ENCODE measurements at places on chromosomes 12 and 14.
A peak's percentile ranks its signal among the peaks of the same experiment; 100 is the strongest.

DNA sequence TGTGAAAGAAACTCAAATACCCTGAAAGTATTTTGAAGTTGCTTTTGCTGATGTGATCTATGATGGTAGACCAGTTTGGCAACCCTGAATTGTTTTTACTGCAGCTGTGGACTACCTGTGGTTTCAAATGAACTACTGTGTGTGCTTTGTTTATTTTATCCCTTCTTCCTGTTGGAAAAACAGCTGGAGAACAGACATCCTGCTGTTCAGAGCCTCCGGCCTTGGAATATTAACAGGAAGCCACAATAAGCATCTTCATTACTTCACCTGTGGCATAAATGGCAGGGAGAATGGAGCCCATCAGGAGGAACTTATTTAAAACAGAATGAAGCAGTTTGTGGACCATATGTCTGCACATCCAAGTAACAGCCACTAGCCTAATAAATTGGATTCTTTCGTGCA is 104.8 kb downstream of the DUSP6 start:
- DNase-seq, result no peak

- DNase-seq, result no peak
Observed at GRCh38 chr12:116964054-116965050, 53.6 kb downstream of the FBXW8 start.

- no peak for DNase-seq
Observed at GRCh38 chr12:123936956-123937706, 35.5 kb downstream of the CCDC92 start.

GRCh38 chr14:104731320-104732294 is 7.6 kb downstream of the ADSS1 start:
- DNase-seq, result no peak

DNA sequence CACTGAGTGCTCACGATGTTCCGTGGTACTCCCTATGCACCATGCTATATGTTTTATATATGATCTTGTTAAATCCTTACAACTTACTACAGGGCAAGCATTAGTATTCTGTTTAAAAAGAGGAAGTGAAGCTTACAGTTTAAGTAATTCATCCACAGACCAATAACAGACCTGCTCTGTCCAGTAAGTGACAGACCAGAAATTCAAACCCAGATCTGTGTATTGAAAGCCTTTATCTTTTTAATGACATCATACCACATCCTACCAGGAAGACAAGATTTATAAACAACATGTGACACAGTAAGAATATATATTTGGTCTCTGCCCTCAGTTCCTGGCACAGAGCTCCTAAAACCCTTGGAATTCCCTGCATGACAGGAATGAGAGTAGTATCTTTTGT is 206.5 kb downstream of the STXBP6 start:
- no peak for DNase-seq

DNA sequence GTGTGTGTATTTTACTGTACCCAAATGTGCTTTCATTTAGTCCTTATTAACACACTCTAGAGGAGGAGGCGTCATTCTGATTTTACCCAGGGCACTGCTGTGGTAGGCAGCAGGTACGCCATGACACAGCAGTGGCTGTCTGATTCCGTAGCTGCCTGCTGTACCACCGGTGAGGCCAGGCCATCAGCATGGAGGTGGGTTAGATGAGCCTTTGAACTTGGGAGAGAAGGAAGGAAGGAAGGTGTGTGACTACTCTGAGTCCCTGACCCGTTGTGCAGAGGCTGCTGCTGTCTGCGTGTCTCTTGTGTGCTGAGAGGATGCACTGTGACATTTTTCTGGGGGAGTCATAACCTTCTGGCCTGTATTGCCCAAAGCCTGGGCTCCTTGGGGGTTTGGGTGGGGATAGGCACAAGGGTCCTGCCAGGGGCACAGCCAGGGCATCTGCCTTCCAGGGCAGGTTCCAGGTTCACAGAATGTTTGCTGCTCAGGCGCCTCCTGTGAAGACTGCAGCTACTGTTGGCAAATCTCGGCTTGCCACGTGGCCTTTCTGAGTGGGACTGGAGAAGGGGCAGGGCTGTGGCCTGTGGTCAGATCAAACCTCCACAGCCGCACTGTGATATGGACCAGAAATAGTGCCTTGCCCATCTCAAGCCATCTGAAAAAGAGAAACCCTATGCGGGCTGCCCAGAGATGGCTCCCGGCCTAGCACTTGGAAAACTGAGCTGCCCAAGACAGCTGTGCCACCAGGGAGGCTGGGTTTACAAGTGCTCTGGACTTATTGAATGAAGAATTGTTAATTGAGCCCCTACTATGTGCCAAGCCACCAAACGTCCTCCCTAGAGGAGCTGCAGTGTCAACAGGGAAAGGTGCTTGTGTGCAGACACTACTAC is 47.1 kb downstream of the MLXIP start:
- DNase-seq, result no peak

DNA sequence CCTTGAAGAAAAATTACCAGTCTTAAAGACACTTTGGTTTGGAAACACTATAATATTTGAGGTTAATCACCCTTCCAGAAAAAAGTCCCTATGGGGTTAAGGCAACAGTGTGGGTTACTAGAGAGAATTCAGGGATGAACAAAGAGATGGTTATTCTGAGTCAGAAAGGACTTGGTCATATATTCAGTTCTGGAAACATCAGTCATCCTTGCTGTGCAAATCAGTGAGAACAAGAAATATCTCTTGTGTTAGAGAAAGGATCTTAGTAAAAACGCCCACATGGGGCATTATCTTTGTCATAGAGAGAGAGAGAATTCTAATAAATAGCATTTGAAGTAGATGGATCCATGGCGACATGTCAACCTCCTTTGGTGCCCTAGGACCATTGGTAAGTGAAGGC is 59.4 kb upstream of the E2F7 start:
- no peak for DNase-seq

GRCh38 chr12:118102609-118103008 is 1.2 kb downstream of the VSIG10 start:
- DNase-seq, result no peak

DNA sequence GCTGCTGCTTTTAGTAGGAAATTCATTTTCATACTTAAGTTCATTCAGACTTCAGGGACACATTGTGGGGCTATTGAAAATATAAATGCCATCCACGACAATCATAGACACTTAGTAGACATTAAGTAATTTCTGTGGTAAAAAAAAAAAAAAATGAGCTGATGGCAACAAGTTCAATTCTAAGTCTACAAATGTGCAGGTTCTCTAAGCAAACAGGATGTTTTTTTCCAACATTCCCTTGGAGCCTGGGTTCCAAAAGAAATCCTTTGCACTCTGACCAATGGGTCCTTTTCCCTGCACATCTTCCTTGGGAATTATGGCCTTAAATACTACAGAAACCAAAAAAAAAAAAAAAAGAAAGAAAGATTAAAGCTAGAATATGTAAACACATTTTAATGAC is 175.6 kb upstream of the HIF1A start:
- no peak for DNase-seq

GRCh38 chr14:25400607-25401206 is 350.8 kb upstream of the STXBP6 start:
- no peak for DNase-seq

GRCh38 chr14:52590318-52590717 is 37.7 kb downstream of the GPR137C start:
- no peak for DNase-seq

- DNase-seq, result peak; percentile 45
Observed at GRCh38 chr12:110568752-110569151, 14.4 kb downstream of the PPTC7 start.

DNA sequence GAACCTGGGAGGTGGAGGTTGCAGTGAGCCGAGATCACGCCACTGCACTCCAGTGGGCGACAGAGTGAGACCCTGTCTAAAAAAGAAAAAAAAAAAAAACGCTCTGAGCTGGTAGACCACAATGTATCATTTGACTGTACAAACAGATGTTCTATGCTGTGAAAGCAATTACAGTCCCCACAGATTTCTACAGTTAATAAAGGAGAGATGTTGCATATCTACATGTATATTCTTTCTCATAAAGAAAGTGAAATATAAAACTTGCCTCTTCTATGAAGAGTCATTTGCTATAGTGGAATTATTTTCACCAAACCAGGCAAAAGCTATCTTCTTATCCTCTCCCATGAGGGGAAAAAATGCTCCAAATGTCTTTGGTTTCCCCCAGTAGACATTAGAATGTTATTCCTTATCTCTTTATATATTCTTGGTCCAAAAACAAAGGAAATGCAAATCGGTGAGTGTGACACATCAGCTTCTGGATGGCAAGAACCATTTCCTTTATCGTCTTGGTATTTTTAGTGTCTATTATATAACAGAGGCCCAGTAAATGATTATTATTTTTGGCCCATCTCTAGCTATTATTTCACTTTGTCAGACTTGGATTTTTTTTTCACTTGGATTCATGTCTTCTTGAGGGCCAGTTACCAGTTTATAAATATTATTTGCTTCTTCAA is 230.4 kb downstream of the SSPN start:
- DNase-seq, result no peak

DNA sequence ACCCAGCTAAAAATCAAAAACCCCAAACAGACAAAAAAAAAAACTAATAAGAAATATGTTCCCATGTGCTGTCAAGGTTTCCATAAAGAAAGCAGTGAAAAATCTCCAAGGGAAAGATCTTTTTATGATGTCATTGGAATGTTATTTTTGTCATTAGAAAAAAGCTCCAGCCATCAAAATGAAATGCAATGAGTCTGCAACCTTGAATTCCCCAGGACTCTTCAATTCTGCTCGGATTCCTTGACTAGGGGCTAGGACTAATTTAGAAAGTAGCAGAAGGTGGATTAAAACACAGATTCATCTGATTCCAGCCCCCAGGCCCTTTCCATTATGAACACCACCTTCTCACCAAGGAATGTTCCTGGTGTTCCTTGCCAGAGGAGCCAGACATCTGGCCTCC is 6.0 kb upstream of the PCNX1 start:
- no peak for DNase-seq

- DNase-seq, result no peak
Observed at GRCh38 chr12:110756611-110757010, 13.9 kb upstream of the PPP1CC start.

DNA sequence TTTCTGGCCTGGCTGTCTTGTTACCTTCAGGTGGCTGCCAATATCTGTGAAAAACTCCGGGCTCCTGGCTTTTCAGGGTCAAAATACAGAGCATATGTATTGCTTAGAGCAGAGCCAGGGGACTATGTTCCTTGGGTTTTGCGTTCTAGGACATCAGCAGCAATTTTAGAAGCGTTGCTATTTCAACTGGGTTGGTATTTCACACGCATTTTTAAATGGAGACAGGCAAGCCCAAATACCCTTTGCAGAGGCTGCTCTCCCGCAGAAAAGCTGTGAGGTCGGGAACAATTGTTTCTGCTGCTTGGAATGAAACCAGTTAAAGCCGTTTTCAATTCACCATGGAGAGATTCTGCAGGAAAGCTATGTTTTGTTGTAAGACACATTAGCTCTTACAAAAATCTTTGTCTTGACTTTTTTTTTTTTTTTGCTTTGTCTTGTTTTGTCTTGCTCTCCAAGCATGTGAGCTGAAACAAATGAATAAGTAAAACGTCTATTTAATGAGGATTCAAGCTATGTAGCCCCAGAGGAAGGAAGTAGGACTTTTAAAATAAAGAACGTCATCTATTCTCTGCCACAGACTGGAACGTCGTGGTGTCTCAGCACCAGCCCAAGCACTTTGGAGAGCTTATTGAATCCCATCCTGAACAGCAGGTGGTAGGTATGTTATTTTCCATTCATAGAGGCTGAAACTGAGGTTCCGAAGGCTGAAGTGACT is 181.0 kb upstream of the TBX3 start:
- no peak for DNase-seq

DNA sequence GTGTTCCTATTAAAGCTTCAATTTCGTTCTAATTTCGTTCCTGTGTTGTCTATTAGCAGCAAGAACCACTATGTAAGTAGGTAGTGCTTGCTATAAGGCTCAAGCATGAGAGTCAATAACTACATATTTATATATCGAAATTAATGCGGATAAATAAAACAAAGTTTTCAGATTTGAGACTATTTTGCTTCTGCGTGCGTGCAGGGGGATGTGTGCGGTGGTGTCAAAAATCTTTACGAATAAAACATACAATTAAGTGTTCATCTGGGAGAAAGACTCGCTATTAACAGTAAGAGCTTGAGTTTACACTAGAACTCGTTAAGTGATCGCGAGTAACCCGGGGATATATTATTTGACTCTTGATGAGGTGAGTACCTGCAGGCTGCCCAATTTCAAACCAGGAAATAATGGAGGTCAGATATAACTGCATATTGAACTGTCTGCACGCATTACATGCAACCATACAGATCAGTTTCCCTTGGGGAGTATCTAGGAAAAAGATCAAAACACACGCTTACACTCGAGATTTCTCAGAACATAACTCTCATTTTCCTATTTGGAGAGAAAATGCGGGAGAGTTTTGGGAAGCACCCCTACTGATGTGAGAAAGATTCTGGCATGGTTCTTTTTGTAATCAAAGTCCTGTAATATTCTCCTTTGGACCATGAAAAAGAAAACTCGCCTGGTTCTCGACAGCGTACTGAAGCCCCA is 813 bp downstream of the TWF1 start:
- no peak for DNase-seq

DNA sequence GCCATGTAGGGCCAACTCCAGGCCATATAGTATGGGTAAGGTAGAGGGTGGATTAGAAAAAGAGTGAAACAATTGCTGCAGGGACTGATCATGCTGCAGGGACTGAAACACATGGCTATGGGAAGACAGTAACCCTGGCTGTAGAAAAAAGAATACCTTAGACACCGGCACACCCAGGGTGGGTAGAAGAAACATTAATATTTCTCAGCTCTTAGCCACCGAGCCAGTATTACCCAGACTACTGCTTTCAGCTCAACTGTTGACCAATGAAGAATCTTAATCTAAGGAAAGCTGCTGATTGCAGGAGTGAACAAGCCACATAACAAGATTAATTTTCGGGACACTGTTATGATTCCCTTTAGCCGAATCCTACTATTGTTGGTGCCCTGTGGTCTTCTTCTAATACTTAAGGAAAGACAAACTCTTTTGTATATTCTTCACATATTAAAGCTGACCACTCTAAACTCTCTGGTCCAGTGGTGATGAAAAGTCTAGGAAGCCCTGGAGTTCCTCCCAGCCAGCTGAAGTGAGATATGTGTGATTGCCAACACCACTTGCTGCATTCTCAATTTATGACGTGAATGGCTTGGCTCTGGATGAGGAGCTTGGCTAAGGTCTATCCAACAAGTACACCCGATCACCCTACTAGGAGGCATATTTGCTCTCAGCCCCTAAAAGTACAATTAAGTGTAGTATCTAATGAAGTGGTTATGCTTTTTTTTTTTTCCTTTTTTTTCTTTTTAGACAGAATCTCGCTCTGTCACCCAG is 69.2 kb downstream of the NOVA1 start:
- DNase-seq, result no peak

DNA sequence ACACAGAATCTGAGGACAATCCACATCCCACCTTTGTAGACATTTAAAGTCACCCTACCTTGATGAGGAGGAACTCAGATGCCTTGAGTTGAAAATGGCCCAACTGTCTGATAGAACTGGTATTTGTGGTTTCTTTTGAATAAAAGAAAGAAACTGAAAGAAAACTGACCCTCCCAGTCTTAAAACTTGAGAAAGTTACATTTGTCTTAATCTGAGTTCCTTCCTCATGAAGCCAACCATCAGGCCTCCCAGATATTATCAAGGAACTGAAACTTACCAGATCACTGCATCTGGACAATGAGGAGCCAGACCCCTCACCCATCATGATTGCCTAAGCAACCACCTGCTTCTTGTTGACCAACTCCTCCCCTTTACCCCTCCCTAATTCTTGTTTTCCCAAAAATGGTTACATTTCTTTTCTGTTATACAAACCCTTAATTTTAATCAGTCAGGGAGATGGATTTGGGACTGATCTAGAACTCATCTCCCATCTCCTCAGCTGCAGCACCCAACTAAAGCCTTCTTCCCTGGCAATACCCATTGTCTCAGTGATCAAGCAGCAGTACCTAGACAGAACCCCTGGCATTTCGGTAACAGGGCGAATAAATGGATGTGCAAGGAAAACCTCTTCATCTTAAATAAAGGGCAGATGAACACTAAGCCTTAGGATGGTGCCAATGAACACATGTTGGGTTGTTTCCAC is 72.0 kb upstream of the RESF1 start:
- DNase-seq, result no peak

Data from activated CD8-positive, alpha-beta memory T cell treated with anti-CD3 and anti-CD28 coated beads for 24 hours (primary cell).